Thoracic aorta (tissue), 2 donors: ENCODE measurements at places on chromosomes 16 and 17.

DNA sequence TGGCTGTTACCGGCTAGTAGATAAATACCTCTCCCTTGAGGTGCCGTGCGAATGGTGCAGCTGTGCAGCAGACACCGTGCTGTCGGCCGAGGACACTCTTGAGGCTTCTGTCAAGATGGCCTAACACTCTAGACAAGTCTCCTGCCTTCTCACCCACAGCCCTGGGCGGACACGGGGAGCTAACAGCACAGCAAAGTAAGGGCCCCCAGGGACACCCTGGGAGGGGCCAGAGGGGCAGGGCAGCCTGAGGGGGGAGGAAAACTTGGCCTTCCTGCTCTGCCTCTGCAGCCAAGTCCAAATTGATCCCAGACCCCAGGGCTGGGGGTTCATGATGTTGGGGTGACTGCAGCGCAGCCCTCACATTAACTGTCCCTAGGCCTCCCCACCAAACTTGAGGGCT, 210.2 kb downstream of the RPTOR start:
- no peak for DNase-seq

DNA sequence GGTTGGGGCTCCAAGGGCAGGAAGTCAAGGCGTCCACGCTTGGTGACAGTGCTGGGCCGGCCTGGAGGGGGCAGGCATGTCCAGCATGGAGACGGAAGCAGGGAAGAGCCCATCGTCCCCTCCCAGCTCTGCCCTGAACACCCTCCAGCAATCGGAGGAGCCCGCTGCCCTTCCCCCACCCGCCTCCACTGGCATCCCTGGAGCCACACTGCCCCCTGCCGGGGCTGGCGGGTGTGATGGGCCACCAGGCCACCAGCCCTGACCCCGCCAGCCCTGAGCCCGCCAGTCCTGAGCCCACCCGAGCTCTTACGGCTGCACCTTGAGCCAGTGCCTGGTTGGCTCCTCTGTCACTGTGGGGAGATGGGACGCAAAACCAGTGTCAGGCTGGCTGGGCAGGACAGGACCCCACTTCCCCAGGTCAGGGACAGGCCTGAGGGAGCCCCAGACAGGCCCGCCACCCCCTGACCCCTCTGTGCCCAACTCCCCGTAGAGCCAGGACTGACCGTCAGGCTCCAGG, 4.1 kb upstream of the CDH15 start:
- no peak for DNase-seq

- DNase-seq = peak; percentile 77
Observed at GRCh38 chr16:75244844-75245758, 6.3 kb downstream of the BCAR1 start.

DNA sequence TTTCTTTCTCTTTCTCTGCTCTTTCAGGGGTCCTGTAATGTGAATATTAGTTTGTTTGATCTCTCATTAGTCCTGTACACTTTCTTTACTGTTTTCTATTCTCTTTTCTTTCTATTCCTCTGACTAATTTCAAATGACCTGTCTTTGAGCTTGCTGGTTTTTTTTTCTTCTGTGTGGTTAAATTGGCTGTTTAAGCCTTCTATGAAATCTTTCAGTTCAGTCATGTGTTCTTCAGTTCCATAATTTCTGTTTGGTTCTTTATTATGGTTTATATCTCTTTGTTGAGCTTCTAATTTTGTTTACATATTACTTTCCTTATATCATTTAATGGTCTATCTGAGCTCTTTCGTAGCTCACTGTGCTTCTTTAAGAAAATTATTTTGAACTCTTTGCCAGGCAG, 31.3 kb upstream of the NKD1 start:
- DNase-seq = no peak

DNA sequence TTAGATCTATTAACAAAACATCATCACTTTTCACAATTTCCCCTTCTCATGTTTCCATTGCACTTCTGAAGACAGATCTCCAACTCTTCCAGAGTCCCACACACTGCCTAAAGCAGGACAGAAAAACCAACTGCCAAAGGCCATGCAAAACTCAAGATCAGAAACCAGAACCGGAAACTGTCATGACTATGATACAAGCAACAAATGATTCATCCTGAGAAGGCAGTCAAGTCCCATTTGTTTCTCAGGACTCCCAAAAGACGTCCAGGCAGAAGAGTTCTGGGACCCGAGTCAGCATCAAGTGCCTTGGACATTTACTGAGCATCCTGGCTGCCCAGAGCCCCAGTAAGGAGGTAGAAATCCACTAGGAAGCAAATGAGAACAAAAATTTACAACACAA, 38.8 kb downstream of the ERN1 start:
- DNase-seq = no peak

DNA sequence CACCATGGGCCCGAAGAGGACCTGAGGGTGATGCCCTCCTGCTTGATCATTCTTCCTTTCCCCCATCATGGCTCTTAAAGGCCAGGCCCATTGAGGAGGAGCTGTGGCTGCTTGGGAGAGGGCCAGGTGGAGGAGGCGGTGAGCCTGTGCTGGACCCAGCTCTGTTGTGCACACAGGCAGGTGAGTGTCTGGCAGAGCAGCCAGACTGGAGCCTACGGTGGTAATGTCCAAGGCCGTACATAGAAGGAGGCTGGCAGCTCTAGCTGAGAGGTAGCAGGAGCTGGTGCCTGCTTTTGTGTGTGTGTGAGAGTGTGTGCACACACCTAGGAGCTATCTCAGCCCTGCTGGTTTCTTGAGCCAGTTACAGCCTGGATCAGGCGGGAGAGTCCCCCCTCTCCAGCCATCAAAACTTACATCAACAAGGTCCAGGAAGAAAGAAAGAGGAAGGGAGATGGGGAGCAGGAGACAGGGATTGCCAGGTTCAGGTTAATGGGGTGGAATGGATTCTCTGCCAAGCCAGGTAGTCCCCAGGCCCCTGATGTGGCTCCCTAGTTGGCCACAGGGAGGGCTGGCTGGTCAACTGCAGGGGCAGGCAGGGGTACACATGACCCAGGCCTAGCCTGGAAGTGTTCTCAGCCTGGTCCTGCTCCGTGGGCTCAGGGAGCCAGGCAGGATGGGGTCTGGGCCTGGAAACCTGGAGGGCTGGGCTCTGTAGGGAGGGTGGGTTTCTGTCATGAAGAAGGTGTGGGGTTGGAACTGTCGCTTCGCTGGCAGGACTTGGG, 107.1 kb downstream of the RAP1GAP2 start:
- DNase-seq = no peak

GRCh38 chr17:28279411-28279810, 39.6 kb upstream of the TMEM97 start:
- DNase-seq = no peak

DNA sequence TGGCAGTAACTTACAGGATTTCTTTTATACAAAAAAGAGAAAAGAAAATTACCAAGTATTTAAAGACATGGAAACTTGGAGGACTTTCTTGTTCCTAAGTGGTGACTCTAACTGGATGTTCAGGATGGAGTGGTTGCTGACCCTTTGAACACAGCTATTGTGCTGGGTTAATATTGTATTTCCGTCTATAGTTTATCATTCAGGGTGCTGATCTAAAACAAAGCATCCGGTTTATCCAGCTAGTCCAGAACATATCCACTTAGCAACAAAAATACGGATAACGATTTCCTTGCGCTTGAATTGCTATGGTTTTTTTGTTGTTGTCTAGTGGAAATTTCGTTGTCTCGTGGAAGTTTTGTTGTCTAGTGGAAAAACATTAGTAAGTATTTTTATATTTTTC, 38.2 kb downstream of the SNTB2 start:
- no peak for DNase-seq

GRCh38 chr16:60648290-60648689, 1387.9 kb downstream of the CDH8 start:
- DNase-seq = no peak

DNA sequence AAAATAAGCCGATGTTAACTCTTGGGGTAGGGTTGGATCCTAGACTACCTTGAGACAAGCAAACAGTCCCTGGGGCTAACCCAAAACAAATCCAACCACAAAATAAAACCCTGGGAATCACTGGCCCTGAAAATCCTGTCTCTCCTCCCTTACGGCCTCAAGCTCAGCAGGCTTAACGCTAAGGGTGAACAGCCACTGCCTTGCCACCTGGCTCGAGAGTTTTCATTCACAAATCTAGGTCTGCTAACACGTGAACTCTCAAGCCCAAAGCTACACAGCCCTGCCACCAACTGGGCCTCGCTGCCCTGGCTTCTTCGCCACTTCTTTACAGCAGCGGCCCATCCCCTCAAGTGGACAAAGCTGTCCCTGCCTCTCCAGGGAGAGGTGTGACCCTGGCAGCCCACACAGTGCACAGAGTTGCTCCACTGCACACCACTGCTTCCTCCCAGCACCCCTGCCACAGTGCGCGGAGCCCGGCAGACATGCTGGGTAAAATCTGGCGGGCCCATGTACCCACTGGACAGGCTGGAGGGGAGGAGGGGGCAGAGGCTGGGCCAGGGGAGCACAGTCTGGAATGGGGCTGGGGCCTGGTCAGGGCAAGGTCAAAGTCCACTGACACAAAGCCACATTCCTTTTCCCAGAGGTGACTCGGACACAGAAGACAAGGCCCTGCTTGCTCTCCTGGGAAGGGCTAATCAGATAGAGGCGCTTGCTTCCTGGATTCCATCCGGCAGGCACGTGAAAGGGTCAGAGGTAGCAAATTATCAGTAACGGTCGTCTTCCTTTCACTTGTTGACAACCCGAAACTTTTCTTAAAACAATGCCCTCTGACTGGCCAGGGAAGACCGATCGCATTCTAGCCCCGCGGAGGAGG, 996 bp downstream of the PCYT2 start:
- no peak for DNase-seq

DNA sequence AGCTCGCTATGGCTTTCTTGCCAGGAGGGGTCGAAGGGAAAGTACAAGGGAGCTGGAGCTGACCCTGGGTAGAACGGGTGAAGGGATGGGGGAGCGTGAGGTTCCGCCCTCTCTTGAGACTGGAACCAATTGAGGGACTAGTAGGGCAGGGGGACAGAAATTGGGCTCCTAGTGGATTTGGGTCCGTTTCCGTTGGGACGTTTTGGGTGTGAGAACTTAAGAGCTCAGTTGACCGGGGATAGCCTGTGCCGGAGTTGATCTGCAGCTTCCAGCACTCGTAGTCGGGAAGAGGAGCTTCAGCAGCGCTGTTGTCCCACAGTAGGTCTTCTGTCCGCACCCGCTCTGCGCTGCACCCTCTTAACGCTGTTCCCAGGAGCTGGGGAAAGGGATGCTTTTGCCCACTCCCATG, 481 bp downstream of the CNTROB start:
- DNase-seq = no peak

GRCh38 chr16:88988980-88989811, 12.2 kb upstream of the CBFA2T3 start:
- no peak for DNase-seq

- DNase-seq = no peak
Observed at GRCh38 chr16:2295056-2295798, 27.3 kb upstream of the RNPS1 start.

- no peak for DNase-seq
Observed at GRCh38 chr17:4724650-4725049, 6.6 kb upstream of the MED11 start.

DNA sequence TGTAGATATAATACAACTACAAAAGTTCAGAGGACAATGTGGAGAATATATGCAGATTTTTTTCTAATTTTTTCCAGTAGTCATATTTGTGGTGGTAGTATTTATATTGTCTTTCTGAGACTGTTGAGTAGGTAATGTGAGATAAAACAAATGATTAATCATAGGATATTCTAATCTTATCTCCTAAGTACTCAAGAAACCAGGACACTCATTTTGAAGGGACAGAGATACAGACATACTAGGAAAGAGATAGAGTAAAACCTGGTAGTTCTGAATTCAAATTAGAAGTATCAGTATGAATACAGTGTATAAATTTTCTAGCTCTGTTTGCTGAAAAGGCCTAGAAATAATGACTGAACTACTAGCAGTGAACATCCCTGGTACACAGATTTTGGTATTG, 141.7 kb upstream of the ASIC2 start:
- no peak for DNase-seq

DNA sequence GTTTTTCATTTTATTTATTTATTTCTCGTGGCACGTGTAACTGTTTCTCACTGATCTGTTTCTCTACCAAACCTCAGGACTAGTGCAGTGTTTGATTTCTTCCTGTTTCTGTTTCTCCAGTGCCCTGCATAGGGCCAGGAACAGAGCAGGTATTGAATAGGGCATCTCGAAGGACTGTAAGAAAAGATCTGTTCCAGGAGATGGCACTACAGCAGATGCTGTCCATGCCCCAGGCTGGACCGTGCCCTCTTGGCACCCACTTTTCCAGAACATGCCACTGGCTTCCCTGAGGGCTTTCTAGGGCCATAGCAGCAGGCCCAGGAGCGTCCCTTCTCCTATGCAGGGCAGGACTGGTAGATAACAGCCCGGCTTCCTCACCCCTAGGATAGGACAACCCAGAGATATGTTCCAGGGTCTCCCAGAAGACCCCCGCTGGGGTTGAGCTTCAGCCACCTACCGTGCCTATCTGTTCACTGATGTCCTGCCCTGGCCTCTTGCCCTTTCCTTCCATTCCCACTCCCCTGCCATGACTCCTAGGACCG, 4.4 kb downstream of the SNX20 start:
- no peak for DNase-seq

- no peak for DNase-seq
Observed at GRCh38 chr16:24962747-24963146, 52.4 kb downstream of the ARHGAP17 start.

- no peak for DNase-seq
Observed at GRCh38 chr16:57966986-57967385, 3.9 kb downstream of the CNGB1 start.

DNA sequence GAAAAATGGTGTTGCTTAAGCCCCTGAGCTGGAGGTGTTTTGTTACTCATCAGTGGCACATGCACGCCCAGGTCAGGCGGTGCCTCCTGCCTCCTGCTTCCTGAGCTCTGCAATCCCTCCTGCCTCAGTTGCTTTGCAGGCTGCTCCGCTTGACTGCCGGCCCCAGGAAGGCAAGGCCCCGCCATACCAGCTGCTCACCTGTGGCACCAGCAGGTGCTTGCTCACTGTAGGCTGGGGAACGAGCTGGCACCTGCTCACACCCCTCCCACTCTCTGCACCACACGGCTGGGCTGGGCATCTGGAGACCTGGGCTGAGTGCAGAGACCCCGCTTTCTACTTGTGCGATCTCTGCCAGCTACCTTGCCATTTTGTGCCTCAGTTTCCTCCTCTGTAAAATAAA, 200.2 kb downstream of the RBFOX3 start:
- DNase-seq = no peak

DNA sequence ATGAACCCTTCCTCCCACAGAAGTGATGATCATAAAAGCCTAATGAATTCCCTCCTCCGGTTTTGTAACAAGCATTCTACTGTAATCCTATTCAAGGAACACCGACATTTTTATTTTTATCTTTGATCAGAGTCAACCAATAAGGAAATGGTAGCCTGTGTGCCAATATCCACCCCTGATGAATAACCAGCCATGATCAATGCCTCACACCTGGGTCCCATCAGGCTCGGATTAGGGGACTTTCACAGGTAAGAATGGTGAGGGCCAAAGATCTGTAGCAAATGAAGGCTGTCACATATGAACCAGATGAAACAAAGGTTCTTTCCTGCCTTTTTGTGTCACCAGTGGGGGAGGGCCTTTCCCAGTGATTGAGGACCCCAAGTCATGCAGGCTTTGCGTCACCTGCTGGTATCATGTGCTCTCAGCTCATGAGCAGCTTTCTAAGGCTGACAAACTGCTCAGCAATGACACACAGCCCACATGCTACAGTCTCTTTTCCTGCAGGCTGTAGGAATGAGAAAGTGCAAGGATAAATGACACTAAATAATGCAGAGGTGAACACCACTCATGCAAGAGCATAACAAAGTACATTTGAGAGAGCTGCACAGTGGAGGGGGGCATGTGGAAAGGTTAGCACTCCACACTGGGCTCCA, 34.9 kb downstream of the TOM1L2 start:
- no peak for DNase-seq
